ENCODE measurements at places on chromosomes 2 and 18.

DNA sequence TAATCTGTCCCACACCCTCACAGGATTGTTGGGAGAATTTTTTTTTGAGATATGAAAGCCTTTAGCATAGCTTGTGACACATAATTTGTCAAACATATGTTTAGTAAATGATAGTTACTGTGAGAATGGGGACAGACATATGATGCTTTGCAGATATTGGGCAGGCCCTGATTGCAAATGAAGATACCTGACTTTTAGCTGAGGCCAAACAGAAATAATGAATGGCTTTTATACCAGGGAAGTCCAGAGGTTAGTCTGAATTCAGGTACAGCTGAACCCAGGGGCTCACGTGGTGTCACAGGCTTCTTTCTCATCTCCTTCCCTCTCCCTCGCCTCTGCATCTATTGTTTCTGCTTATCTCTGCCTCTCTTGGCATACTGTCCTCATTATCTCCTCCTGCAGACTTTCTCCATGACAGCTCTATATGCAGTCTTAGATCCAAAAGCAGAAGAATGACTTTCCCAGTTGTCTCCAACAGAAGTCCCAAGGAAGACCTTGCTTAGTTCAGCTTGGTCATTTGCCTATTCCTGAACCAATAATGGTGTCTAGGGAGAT lies 4.9 kb upstream of the WNT10A start:
- no peak for DNase-seq

GRCh38 chr2:152497481-152498052 lies 162.6 kb downstream of the FMNL2 start:
- no peak for DNase-seq

GRCh38 chr2:105129722-105130232 lies 91.9 kb downstream of the MRPS9 start:
- DNase-seq = no peak

DNA sequence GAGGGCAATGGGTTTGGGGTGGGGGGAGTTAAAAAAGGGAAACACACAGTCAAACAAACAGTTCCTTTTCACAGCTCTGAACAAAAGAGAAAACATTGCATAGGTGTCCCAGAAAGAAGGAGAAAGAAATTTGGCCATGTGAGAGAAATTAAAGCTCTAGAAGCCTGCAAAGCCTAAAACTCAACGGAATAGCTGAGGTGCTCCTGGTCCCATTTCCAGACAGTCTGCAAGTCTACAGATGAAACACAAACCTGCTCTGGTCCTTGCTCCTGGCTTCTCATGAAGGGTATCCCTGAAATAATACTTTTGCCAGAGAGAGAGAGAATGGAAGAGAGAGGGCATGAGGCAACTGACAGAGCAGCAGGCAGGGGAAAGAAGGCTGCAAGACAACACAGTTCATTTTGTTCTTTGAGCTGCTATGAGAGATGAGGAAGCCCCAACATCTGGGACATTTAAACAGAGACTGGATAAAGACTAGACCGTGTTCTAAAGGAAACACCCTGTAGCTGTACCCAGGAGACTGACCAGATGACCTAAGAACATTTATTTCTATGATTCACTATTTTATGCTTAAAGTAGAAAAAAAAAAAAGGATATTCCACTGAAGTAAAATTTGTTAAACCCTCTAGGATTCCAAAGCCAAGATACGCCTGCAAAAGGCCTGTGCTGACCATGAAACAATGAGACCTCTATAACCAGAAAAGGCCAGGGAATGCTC lies 57.3 kb upstream of the CYP26B1 start:
- no peak for DNase-seq

GRCh38 chr2:55010149-55010591 lies 40.1 kb downstream of the RTN4 start:
- DNase-seq = no peak

- DNase-seq = no peak
These were observed 3.0 kb upstream of the DLX1 start for GRCh38 chr2:172082105-172082943.

- DNase-seq = no peak
These were observed 24.6 kb downstream of the ARMC9 start for GRCh38 chr2:231223001-231223375.

- no peak for DNase-seq
These were observed 198.4 kb downstream of the EIPR1 start for GRCh38 chr2:3179208-3179607.

DNA sequence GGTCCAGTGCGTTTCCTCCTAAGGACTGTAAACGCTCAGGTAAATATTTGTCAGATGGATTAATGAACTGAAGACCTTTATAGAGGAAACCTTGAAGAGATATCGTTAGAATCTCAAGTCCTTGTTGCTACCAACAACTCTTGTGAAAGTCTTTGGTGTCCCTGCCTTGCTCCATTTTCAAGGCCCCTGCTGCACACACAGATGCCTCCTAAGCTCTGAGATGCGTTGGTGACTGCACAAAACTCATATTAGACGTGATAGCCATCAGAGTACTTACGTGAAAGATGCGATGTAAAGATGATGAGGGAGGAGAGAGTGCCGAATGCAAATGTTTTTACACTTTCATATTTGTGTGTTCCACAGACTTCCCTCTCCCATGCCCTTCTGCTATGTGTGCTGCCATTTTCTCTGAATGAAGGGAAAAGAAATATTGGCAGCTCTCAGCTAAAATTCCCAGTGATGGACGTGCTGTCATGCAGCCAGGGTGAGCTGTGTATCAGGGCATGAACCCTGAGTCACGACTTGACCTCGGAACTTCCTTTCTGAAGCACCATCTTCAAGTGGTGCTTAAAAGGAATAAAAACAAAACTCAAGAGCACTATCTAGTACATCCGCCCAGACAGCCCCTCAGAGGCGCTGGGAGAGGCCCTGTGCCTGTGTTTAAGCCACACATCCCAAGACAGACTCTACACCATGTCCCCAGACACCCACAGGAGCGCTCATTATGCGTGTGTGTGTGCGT lies 117.4 kb downstream of the FAM210A start:
- no peak for DNase-seq

DNA sequence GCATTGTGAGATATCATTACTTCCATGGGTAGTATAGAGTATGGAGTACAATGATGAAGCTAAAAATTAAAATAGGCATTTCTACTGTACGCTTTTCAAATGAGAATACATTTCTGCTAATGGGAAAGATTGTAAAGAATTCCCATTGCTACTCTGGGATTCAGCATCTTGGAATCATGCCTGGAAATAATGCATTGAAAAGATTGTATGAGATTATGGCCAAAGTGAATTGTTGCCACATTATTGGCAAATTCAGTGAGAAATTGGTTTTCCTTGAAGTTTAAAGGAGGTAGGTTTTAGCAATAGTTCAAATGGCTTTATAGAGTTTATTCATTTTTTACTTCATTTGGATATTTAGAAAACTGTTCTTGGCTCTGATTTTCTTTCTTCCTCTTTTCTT lies 157.9 kb downstream of the GULP1 start:
- no peak for DNase-seq

DNA sequence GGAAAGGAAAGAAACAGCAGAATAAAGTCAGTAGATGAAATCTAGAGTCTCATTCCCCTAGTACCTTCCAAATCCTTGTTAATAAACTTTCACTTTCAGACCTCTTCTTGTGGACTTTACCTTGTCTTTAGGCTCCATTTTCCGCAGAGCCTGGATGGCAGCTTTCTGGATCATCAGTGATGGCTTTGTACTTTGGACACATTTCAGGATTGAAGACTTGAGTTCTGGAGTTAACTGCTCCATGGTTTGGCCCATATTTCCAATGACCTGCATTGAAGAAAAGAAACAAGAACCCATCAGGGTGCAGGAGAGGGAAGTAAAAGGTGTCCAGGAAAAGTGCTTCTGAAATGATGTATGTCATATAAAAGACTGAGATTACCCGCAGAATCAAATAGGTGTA lies 14.4 kb downstream of the APOB start:
- DNase-seq = no peak

DNA sequence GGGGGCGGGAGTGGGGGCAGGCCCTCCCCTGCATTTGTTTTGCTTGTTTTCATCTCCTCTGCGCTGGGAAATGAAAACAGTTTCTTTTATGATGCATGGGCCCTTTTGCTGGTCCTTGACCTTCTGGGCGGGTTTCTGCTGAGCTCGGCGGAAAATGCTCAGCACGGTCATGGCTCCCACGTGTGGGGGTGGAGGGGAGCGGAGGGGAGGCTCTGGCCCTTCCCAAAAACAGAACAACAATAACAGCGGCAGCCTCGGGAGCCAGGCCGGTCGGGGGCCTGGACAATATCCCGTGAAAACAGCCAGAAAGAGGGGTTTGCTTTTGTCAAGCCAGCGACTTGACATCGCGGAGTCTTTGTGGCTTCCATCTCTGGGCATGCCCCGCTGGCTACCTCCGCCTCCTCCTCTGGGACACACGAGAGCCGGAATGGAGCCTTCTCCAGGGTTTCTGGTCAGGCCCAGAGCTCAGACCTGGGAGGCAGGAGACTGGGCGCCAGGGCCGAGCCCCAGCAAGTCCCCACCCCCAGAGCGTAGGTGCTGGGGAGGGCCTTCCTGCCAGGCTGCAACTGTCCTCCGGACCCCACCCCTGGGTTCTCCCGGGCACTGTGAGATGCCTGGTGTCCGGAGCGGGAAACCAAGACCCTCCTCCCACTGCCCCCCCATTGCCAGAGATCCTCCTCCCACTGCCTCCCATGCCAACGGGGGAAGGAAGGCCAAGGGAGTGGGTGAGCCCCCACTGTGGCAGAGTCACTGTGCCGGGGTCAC lies 35.9 kb upstream of the SNED1 start:
- DNase-seq = no peak

DNA sequence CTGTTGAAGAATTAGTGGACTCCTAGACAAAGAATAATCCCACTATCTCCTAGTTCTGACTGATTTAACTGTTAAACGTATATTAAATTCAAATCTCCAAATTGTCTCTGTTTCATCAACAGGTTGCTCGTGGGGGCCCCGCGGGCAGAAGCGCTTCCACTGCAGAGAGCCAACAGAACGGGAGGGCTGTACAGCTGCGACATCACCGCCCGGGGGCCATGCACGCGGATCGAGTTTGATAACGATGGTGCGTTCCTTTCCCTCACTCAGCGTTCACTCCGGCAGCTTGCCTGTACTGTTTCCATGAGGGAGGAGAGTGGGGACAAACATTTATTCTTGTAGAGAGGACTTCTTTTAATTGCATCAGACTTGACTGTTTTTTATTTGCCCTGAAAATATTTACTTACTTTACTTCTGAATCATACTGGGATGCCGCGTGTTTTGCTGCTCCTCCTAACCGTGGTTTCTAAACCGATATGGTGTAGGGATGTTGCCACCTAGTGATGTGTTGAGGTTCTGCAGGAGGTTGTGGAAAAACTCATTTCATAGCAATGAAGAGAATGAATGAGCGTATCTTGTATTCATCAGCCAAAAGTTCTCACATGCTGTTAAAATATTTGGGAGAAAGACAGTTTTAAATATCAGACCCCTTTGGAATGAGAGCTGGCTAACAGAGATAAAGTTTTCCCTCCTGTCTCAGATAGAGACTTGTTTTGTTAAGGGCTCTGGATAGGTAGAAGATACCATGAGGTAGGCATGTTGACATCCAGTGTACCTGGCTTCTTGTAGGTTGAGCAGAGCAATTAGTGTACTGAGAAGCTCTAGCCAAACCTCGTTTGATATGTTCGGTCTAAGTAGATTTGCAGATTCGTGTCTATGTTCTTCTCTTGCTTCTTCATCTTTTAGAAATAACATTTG lies 38.3 kb downstream of the ITGA6 start:
- DNase-seq = peak; percentile 16

GRCh38 chr18:34120294-34120693 lies 104.4 kb downstream of the NOL4 start:
- DNase-seq = no peak

DNA sequence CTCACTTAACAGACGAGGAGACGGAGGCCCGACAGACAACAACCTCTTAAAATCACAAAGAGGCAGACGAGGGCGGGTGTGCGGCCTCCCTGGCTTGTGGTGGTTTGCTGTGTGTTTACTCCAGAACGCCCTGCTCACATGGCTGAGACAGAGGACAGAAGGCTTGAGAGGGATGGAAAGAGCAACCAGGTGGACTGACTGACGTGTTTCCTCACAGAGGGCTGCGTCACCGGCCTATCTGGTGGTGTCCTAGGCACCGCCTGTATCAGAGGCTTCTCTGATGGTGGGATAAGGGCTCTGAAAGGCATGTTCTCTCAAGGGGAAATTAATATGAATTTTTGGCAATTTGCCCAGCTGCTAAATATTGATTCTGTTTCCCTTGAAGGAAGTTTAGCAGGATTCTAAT lies 47.0 kb upstream of the RALBP1 start:
- DNase-seq = no peak

- no peak for DNase-seq
These were observed 2.7 kb upstream of the CCBE1 start for GRCh38 chr18:59699750-59700534.

GRCh38 chr2:133641497-133641896 lies 73.2 kb upstream of the NCKAP5 start:
- no peak for DNase-seq

GRCh38 chr2:197304556-197305011 lies 6.0 kb downstream of the ANKRD44 start:
- no peak for DNase-seq

- no peak for DNase-seq
These were observed 2.7 kb upstream of the ACTR3 start for GRCh38 chr2:113887009-113887792.

DNA sequence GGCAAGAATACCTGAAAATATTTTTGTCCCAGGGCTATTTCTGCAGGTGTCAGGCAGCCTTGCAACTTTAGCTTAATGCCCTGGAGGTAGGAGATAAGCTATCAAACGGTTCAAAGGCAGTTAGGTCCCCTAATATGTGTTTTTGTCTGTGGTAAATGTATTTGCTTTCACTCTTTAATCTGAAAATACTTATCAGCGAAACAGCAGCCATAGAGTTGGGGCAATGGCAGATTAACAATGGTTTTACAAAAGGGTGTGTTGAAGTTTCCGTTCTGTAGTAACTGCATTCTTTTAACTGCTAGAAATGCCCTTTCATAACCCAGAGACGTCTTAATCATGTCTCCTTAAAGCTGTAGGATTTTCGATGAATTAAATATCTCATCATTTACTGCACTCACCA lies 265.0 kb upstream of the TRIB2 start:
- no peak for DNase-seq

- no peak for DNase-seq
These were observed 264.3 kb downstream of the LPIN1 start for GRCh38 chr2:12010779-12011178.

- DNase-seq = no peak
These were observed 313.8 kb downstream of the PDE11A start for GRCh38 chr2:177758591-177759371.

GRCh38 chr18:68925268-68925667 lies 127.4 kb downstream of the CCDC102B start:
- DNase-seq = no peak

GRCh38 chr2:42906111-42906556 lies 113.8 kb upstream of the HAAO start:
- no peak for DNase-seq

Measured in stimulated activated CD4-positive, alpha-beta T cell treated with anti-CD3 and anti-CD28 coated beads, Interleukin-15, amount 100 ng/mL, for 1 hour (primary cell).